ENCODE measurements at places on chromosomes 13 and 19. TPM values are rescaled to one million over a fixed set of nuclear protein-coding genes. Genes with fewer than 3 reads are reported as not detected.
A peak's percentile ranks its signal among the peaks of the same experiment; 100 is the strongest.

Gene PSPN
- 0.43 TPM for polyA plus RNA-seq

Gene STARD13
- polyA plus RNA-seq, result 2.1 TPM

Gene LMTK3
- polyA plus RNA-seq, result 1.1 TPM

Gene TLE2
- 12.0 TPM for polyA plus RNA-seq

Gene SHANK1
- 0.32 TPM for polyA plus RNA-seq

Gene ZNF799
- polyA plus RNA-seq, result 3.2 TPM

Gene LRRC25
- 14.6 TPM for polyA plus RNA-seq

Gene PABPC3
- 0.03 TPM for polyA plus RNA-seq

Gene ZIC5
- not detected for polyA plus RNA-seq

Gene PNMA8A
- polyA plus RNA-seq, result 0.13 TPM

DNA sequence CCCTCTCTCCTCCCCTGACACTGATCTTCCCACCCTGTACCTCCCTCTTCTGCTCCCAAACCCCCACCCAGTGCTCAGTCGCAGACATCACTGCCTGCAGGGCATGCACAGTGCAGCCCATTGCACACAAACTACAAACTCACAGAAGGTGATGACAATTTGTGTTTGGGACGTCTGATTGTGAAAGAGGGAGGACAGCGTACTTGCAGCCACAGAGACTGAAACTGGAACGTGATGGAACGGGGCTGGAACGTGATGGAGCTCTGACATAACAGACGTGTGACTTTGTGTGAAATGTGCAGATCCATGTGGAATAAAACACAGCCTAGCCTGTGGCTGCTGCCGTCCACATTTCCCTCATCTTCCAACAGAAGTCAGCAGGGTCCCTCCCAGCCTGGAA lies 57.3 kb upstream of the CEACAM8 start:
- H3K36me3 ChIP-seq, result no peaks in the 10 kb centered on the region
- H3K27me3 ChIP-seq, result no peaks in the 10 kb centered on the region
- no peak overlapping the region for H3K4me3 ChIP-seq
- DNase-seq, result no peak
- H3K27ac ChIP-seq, result no peak overlapping the region
- no peaks in the 10 kb centered on the region for H3K4me1 ChIP-seq

DNA sequence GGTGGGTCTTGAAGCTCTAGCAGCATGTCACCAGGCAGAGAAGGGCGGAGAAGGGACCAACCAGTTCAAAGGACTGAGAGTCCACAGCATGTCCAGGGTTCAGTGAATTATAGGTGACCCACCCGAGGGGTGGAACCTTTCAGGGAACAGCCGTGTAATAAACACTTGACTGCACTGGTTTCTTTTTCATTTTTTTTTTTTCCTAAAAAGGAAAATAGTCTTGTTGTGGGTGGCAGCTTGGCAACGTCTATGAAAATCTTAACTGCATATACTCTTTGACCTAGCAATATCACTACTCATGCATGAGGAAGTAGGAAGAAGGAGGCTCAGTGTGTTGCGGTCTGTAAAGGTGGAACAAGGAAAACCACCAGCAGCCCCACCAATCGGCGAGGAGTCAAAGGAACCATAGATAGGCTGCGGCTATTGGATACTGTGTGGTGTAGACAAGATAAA lies 13.0 kb upstream of the MYH14 start:
- no peak overlapping the region for H3K27ac ChIP-seq
- H3K27me3 ChIP-seq, result no peaks in the 10 kb centered on the region
- no peak for DNase-seq
- no peaks in the 10 kb centered on the region for H3K4me1 ChIP-seq
- no peak overlapping the region for H3K4me3 ChIP-seq

DNA sequence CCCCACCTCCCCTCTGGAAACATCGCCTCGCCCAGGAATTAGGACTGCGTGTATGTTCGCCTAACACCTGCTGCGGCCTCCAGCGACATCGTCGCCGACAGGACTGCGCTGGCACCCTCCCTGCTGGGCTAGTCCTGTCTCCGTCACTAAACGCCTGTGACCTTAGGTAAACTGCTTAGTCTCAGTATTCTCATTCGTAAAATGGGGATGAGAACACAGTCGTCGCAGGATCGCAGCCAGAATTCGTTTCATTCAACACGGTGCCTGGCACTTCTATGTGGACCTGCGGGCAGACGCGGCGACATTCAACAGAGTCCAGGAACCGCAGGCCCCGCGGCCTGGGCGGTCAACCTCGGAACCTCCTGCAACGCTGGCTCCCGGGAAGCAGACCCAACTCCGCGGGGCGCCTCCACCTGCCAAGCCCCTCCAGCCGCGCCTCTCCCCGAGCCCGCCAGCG lies 485 bp downstream of the CRYL1 start:
- H3K36me3 ChIP-seq, result no peaks in the 10 kb centered on the region
- no peaks in the 10 kb centered on the region for H3K27me3 ChIP-seq
- peak; percentile 88 for DNase-seq
- peaks cover 12% of the 10 kb centered on the region for H3K4me1 ChIP-seq
- peak overlapping the region; percentile 92 for H3K27ac ChIP-seq

GRCh38 chr19:35264268-35265125 lies 4.3 kb upstream of the USF2 start:
- H3K4me1 ChIP-seq, result peaks cover 45% of the 10 kb centered on the region
- peak overlapping the region; percentile 94 for H3K27ac ChIP-seq
- H3K36me3 ChIP-seq, result no peaks in the 10 kb centered on the region
- DNase-seq, result peak; percentile 53
- H3K27me3 ChIP-seq, result no peaks in the 10 kb centered on the region
- no peak overlapping the region for H3K4me3 ChIP-seq

DNA sequence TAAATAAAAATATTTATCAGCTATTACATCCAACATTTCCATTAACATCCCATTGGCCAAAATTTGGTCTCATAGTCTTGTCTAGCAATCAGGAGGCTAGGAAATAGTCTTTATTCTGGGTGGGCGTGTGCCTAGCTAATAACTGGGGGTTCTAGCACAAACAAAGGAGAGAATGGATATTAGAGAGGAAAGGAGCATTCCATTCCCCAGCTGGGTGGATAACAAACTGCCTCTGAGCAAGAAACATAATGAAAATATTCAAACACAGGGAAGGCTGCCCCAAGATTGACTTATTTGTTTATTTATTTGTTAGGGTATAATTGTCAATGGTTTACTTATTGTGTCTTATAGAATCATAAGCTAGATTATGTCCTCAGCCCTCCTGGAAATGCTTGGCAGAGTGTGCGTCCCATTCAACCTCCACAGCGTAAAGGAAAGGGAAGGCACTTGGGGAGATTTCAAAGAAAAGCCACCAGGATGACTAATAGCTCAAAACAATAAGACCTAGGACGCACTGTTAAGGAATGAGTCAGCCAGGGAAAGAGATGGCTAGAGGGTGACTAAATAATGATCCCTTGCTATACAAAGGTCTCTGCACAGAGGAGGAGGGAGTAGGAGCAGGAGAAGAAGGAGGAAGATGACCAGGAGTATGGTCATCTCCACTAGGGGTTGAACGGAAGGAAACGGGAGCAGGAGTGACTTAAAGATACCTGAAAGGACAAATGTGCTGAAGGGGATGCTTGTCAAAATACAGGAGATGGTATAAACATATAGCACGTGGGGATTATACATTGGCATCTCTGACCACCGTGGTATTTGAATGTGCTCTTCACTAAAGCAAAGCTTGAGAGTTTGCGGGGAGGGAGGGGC lies 23.5 kb upstream of the USP12 start:
- DNase-seq, result no peak
- H3K4me3 ChIP-seq, result no peak overlapping the region
- no peaks in the 10 kb centered on the region for H3K4me1 ChIP-seq
- no peak overlapping the region for H3K27ac ChIP-seq
- H3K27me3 ChIP-seq, result no peaks in the 10 kb centered on the region
- H3K36me3 ChIP-seq, result no peaks in the 10 kb centered on the region

GRCh38 chr19:48258350-48258749 lies 2.6 kb upstream of the CARD8 start:
- H3K36me3 ChIP-seq, result no peaks in the 10 kb centered on the region
- peaks cover 68% of the 10 kb centered on the region for H3K4me1 ChIP-seq
- no peak overlapping the region for H3K4me3 ChIP-seq
- no peaks in the 10 kb centered on the region for H3K27me3 ChIP-seq
- no peak for DNase-seq

DNA sequence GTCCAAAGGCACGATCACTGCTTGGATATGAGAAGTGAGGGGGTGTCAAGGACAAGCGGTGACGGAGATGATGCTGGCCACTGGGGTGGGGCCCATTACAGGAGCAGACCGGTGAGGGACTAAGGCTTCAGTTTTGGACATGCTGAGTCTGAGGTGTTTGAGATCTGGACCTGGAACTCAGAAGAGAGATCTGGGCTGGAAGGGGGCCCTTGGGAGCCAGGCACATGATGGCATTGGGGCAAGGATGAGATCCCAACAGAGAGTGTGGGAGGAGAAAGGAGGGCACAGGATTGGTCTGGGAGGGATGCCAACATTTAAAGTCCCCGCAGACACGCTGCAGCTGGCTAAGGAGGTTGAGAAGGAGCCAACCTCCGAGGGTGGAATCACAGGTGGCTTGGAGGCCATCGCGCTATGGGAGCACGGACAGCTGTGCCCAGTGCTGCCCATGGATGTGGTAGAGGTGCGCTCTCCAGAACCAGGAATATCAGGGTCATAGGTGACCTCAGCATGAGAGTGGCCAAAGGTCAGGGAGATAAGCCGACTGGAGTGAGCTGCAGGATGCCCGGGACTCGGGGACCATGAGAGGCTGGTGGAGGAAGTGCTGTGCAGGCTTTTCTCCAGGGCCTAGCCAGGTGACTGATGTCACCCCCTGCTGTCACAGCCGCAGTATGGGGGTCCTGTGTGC lies 21.8 kb downstream of the DHRS12 start:
- no peak for DNase-seq
- no peak overlapping the region for H3K4me3 ChIP-seq
- no peaks in the 10 kb centered on the region for H3K27me3 ChIP-seq
- H3K27ac ChIP-seq, result no peak overlapping the region
- H3K4me1 ChIP-seq, result no peaks in the 10 kb centered on the region

DNA sequence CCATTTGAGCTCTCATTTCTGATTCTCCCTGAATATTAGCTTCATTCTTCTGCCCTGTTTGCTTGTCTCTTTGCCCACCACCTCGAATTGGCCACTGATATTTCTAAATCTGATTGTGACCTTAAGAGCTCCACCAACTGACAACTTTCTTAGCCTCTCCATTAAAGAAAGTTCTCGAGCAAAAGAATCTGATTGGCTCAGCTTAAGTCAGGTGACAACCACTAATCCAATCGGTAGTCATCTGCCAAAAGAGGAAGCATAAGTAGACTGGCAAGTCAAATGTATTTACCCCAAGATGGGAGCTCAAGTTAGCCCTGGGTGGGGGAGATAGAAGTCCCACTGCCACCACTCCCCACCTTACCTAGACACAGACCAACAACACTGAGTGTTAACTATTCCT lies 41.5 kb downstream of the NOTCH3 start:
- no peaks in the 10 kb centered on the region for H3K36me3 ChIP-seq
- no peaks in the 10 kb centered on the region for H3K27me3 ChIP-seq
- H3K4me1 ChIP-seq, result no peaks in the 10 kb centered on the region

- DNase-seq, result no peak
- H3K27ac ChIP-seq, result no peak overlapping the region
- H3K36me3 ChIP-seq, result no peaks in the 10 kb centered on the region
- H3K4me1 ChIP-seq, result no peaks in the 10 kb centered on the region
Observed at GRCh38 chr13:49418206-49418605, 25.7 kb downstream of the CAB39L start.

- DNase-seq, result peak; percentile 34
- no peak overlapping the region for H3K27ac ChIP-seq
- no peaks in the 10 kb centered on the region for H3K27me3 ChIP-seq
- peaks cover 33% of the 10 kb centered on the region for H3K36me3 ChIP-seq
- H3K4me1 ChIP-seq, result peaks cover 22% of the 10 kb centered on the region
Observed at GRCh38 chr13:114284680-114285079, 3.3 kb downstream of the UPF3A start.

DNA sequence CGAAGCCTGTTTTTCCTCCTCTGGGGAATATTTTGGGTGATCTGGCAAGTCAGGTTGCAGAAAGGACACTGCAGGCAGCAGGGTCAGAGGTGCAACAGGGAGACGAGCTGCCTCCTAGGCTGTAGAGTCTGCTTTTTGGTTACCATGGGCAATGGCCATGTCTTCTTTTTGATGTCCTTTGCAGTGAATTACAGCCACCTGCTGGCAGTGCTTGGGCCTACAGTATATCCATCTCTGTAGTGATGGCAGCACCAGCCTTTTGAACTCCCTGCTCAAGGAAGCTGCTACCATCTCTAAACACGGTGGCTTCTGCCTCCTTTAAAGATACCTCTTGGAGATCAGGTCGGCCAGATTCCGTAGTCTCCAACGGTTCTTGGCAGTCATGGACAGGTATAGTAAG lies 73.9 kb downstream of the WTIP start:
- DNase-seq, result no peak
- H3K4me3 ChIP-seq, result no peak overlapping the region
- H3K27ac ChIP-seq, result no peak overlapping the region
- no peaks in the 10 kb centered on the region for H3K36me3 ChIP-seq
- H3K4me1 ChIP-seq, result no peaks in the 10 kb centered on the region

DNA sequence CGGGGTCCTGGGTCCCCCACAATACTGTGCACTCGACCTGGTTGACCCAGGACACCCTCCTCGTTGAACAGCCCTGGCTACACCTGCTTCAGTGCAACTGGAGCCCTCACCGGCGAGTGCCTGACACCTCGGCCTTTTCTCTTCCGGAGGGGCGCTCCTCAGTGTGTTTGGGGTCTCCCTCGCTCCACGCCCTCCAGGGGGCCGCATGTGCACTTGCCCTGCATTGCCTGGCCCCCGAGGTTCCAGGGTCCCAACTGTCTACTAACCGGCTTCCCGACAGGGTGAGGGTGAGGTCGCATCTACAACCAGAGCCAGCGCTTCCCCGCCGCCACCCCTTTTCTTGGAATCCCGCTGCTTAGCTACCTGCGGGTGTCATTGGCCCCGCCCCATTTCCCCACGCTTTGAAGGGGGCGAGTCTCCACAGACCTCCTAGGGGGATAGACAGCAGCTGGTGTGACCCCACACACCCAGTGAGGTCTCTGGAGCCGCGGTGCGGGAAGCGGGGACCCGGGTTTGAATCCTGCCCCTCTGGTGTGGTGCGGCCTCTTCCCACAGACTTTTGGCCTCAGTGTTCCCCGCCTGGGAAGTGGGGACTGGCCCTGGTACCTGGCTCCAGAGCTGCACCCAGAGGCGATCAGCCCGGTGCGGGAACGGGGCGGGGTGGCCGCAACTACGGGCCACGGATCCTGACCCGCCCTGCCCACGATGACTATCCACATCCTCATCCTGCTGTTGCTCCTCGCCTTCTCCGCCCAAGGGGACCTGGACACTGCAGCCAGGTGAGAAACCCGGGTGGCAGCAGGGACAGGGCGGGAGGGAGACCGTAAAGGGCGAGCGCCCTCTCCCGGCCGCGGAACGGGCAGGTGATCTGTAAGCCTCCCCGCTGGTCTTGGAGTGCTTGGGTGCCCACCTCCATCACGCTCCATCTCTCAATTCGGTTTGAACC lies at the start of gene ADM5:
TSS of gene ADM5 (plus strand) at position 462 of the 946 bp plus-strand sequence. CDS start at position 706, 244 bp downstream.
- peak; percentile 84 for DNase-seq
- peaks cover 16% of the 10 kb centered on the region for H3K27me3 ChIP-seq
- H3K4me1 ChIP-seq, result peaks cover 22% of the 10 kb centered on the region
- H3K36me3 ChIP-seq, result peaks cover 35% of the 10 kb centered on the region
- peak within 1 kb of the TSS; percentile 81 for H3K27ac ChIP-seq

- no peaks in the 10 kb centered on the region for H3K4me1 ChIP-seq
- no peaks in the 10 kb centered on the region for H3K36me3 ChIP-seq
- no peak for DNase-seq
- no peaks in the 10 kb centered on the region for H3K27me3 ChIP-seq
Observed at GRCh38 chr13:66546534-66547379, 683.4 kb downstream of the PCDH9 start.

- H3K4me1 ChIP-seq, result no peaks in the 10 kb centered on the region
- no peak for DNase-seq
- no peak overlapping the region for H3K4me3 ChIP-seq
- peaks cover 5% of the 10 kb centered on the region for H3K36me3 ChIP-seq
- H3K27me3 ChIP-seq, result no peaks in the 10 kb centered on the region
- H3K27ac ChIP-seq, result no peak overlapping the region
Observed at GRCh38 chr19:7421941-7422744, 66.7 kb downstream of the PEX11G start.

All from spleen (tissue), 13 donors.